Fibroblast of the aortic adventitia (primary cell): ENCODE measurements at places on chromosomes 4 and X. TPM values are rescaled to one million over a fixed set of nuclear protein-coding genes. Genes with fewer than 3 reads are reported as not detected.

Gene GC
- total RNA-seq, result not detected in 2 replicates

Gene UGT2A3
- not detected in 2 replicates for total RNA-seq

Gene NPNT
- total RNA-seq, result not detected in 2 replicates

Gene SHROOM2
- 0.16 TPM in 1 of 2 replicates, not detected in the other for total RNA-seq
